ENCODE measurements at places on chromosomes 6 and 20. TPM values are rescaled to one million over a fixed set of nuclear protein-coding genes. Genes with fewer than 3 reads are reported as not detected.

RIN2 gene
- polyA plus RNA-seq, result 15.0 TPM

- DNase-seq, result no peak
Observed at GRCh38 chr6:133641104-133641503, 247.8 kb upstream of the TCF21 start.

CD93 gene
- 40.2 TPM for polyA plus RNA-seq

ANKEF1 gene
- polyA plus RNA-seq, result 0.82 TPM

- DNase-seq, result no peak
Observed at GRCh38 chr6:34697904-34698559, 1.5 kb upstream of the ILRUN start.

GRCh38 chr6:149834513-149835481, 29.4 kb downstream of the LRP11 start:
- no peak for DNase-seq

GRCh38 chr20:63892402-63892801, 2.5 kb upstream of the DNAJC5 start:
- DNase-seq, result no peak

All from heart left ventricle (tissue), 16 donors.